Eye (tissue), 1 donor: ENCODE measurements at places on chromosomes 6 and 20.

DNA sequence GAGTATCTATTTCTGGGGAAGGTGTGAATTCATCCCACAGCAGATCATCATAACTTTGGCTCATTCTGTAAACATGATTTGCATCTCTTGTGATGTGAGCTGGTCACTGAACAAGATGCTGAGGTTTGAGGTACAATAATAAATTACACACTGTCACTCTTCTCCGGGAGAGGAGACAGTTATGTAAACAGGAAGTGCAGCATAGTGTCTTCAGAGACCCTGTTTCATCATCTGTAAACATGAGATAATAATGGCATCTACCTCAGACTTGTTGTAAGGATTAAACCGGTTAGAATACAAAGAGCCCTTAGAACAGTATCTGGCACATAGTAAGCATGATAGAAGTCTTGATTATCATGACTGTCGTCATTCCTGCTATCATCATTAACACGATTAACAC, 125.2 kb downstream of the TBC1D7 start:
- DNase-seq: no peak

- DNase-seq: no peak
These were observed 171.4 kb downstream of the PACRG start for GRCh38 chr6:162899148-162899547.

DNA sequence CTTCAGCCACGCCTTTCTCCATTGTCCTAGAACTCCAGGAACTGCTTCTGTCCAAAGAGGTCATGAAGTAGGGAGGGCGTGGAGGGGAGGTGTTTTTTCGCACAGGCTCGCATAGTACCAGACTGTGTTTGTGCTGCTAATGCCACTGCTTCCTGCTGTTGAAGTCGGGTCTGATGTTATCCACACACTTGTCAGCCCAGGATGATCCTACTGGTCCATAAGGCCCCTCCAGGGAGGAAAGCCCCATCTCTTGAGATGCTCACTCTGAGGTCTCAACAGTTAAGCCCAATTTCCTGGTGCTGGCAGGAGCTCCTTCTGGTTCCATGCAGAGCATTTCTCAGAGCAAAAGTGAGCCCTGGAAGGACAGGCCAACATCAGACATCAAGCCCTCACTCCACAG, 65.6 kb downstream of the C6orf118 start:
- DNase-seq: no peak

GRCh38 chr6:105424175-105424783, 21.4 kb upstream of the PREP start:
- peak; percentile 86 for DNase-seq

DNA sequence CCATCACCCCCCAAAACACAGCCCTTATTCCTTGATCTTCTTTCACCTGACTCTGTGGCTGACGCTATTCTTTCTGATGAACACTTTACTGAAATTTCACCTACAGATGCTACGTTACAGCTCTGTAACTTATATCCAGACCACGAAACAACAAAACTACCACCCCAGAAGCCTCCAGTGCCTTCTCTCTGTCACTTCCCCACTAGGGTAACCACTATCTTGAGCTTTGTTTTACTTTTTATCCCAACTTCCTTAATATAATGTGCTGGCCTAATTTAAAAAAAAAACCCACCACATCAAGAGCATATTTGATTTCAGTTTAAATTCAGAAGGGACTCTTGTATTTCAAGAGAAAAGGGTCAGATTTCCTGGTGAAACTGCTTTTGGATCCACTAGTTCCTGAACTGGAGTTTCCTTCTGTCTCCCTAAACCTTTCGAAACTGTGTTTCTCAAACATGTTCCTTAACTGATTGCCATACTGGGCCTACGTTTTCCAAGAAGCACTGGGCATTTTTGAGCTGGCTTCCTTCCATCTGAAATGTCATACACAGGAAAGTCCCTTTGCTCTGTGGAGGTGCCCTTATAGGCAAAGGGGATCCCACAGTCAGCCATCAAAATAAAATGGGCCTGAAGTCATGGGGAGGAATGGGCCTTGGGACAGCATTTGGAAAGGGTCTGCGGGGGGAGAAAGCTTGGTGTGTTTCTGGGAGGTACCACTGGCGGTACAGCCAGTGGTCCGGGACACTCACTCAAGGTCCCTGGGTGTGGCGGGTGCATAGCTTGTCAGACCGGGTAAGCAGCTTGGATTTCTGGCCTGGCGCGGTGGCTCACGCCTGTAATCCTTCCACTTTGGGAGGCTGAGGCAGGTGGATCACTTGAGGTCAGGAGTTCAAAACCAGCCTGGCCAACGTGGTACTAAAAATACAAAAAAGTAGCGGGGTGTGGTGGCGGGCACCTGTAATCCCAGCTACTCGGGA, 25.8 kb upstream of the RTF2 start:
- DNase-seq: no peak

- no peak for DNase-seq
These were observed 5.6 kb downstream of the CYP24A1 start for GRCh38 chr20:54167909-54168872.

DNA sequence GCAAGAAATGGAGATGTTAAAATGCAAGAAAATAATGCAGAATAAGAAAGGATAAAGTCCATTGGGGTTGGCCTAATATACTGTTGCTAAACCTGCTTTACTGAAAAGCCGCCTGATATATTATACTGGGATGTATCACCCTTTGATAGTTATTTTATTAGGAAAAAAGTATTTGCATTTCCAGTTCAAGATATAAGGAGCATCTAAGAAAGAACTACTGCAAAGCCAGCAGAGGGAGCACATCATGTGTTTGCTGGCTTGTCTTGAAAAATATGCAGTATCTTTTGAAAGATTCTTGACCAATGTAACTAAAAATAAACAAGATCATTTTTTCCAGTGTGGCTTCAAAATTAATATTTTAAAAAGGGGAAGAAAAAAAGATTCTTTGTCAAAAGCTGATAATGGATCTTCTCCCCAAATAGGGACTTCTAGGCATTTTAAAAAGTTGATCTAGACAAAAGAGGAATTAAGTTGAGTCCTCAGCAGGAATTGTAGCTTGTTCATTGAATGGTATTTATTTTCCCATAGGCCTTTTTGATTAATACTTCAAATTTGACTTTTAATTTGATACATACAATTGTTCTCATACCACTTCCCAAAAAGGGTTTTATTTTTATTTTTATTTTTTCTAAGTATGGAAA, 214.9 kb downstream of the ZFAND3 start:
- DNase-seq: peak; percentile 28

GRCh38 chr6:160300076-160300695, 41.6 kb upstream of the SLC22A2 start:
- no peak for DNase-seq

- peak; percentile 36 for DNase-seq
These were observed 1195.1 kb upstream of the MAP3K7 start for GRCh38 chr6:91781946-91782345.

- DNase-seq: no peak
These were observed 308.6 kb upstream of the CNR1 start for GRCh38 chr6:88474720-88475119.

DNA sequence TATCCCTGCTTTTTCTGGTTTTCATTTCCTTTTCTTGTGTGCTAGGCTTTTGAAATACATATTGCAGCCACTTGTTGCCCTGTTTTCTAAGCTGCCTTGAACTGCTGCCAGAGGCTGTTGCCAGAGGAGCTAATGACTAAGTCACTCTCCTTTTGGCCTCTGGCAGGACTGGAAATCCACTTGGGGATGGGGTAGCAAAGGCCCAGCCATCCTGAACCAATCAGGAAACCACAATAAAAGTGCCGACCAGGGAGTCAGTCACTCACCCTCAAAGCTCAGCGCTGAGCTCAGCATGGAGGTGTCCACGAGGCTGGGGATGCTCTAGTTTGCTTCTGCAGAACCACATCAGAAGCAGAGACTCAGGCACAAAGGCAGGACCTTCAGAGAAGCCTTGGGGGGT, 813.0 kb downstream of the DHX35 start:
- DNase-seq: peak; percentile 5

GRCh38 chr6:82040405-82041221, 206.9 kb downstream of the IBTK start:
- peak; percentile 85 for DNase-seq

DNA sequence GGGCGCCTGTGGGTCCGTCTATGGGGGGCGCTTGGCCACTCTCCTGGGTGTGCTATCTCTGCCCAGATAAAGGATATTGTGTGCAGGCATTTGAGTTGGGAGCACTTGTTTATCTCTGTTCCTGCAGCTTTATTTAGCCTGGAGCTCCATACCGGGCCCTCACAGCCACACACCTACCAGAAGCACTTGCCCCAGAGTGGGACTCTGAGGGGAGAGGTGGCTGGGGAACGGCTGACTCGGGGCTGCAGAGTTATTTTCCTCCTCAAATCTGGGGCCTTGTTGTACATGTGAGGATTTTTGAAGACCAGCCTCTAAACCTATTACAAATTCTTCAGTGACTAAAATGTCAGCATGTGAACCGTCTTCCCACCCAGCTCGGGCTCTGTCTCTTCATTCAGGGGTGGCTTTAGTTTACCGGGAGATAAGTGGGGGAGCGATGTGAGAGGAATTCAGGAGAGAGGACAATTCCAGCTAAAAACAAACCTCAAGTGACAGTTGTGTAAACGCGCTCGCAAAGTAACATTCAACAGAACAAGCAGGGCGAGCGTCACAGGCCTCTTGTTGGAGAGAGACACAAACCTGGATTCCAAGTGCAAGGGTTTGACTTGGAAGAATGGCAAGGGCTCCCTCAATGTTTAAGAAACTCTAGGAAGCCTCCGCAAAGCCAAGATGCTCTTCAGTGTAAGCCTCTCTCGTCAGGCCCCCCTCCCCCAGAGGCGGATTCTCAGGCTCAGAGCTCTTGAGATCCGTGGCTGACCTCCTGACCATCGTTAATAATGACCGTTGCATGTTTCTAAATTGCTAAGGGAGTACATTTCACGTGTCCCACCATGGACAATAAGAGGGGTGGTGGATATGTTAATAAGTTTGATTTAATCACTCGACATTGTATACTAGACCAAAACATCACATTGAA, 548.9 kb downstream of the QKI start:
- DNase-seq: peak; percentile 29

GRCh38 chr20:53038299-53038698, 66.1 kb downstream of the TSHZ2 start:
- no peak for DNase-seq

- DNase-seq: no peak
These were observed 487.7 kb upstream of the BTBD3 start for GRCh38 chr20:11429889-11430519.

GRCh38 chr6:151069641-151070040, 170.1 kb upstream of the AKAP12 start:
- DNase-seq: no peak

DNA sequence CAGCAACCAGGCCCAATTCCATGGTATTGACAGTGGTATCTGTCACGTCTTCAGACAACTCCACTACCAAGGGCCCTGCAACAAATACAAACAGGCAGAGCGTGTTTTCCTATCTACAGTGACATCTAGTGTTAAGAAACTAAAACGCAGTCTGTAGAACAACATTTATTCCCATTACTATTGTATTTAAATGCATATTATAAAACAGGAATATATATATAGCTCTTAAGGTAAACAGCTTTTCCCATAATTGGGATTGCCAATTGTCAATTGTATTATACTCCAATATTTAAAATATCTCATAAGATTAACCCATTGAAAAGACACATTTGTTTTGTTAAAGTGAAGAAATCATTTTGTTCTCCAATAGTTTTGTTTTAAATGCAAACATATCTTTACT, 97.2 kb downstream of the KIF16B start:
- peak; percentile 83 for DNase-seq

- DNase-seq: no peak
These were observed 1.5 kb downstream of the FOXQ1 start for GRCh38 chr6:1313384-1313766.

DNA sequence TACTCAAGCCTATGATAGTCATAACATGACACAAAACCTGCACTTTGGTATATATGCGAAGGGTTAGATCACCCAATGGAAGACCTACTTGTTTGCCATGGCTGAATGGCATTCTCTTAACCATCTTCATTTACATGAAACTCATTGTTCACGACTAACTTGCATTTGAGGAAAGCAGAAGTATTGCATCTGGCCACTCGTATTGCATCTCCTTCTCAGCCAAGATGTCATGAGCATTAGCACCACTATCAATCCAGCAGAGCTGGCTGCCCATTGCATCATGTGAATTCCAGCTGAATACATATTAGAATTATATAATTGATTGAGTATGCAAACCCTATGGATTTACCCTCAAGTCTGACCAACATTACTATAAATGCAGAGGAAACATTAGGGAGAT, 390.2 kb downstream of the LAMA2 start:
- DNase-seq: no peak

- DNase-seq: peak; percentile 33
These were observed 1.6 kb downstream of the SRPK1 start for GRCh38 chr6:35919085-35919826.

- no peak for DNase-seq
These were observed 3.1 kb upstream of the SNAP91 start for GRCh38 chr6:83711958-83712357.

DNA sequence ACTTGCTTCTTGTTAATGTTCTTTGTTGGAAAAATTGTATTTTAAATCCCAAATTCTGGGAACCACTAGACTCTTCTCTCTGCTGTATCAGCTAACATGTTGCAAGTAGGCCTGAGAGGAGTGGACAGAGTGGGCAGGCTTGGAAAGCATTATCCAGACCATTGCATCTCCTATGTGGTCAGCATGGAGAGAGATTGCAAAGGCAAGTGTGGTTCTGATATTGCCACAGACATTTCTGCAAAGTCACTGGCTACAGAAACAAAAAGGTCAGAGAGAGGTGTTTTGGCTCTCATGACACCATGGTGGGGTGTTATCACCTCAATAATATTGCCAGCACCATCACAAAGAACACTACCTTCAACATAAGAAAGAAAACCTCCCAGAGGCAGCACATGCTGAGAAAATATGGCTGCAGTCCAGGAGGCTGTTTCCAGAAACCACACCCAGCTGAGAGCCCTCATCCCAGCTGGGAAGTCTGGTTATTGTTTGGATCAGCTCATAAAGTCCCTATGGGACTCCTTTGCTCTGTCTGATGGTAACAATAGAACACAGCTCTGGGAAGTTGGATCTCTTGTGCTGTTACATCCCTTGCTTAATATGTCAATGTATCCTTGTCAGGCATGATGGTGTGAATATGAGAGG, 78.2 kb upstream of the TBX18 start:
- no peak for DNase-seq

GRCh38 chr6:165167861-165168260, 141.5 kb downstream of the C6orf118 start:
- DNase-seq: no peak

DNA sequence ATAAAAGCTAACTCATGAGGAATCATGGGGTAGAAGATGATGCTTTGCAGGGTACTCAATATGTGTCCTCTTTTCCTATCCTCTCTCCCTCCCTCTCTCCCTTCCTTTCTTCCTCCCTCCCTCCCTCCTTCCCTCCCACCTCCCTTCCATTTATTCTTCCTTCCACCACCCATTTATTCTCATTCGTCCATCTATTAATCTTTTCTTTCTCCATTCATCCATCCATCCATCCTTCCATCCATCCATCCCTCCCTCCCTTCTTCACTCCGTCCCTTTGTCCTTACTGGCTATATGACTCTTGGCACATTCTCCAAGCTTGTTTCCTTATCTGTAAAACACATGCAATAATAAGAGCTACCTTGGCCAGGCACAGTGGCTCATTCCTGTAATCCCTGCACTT, 40.9 kb downstream of the ARHGAP40 start:
- DNase-seq: no peak
